ENCODE measurements at places on chromosomes 2 and 18. TPM values are rescaled to one million over a fixed set of nuclear protein-coding genes. Genes with fewer than 3 reads are reported as not detected.

DNA sequence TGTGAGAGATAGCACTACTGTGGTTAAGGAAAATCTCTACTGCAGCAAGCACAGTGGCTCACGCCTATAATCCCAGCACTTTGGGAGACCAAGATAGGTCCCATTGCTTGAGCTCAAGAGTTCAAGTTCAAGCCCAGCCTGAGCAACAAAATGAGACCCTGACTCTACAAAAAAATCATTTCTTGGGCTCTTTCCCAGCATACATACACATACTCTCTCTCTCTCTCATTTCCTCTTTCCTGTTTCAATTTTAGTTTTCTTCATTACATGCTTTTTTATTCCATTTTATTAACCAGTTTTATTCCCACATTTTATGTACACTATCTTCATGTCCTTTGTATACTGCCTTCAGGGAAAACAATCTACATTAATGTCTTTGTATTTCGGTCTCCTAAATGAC is 14.6 kb downstream of the WDR33 start:
- DNase-seq, result no peak

GRCh38 chr2:161139098-161139987 is 20.9 kb upstream of the TANK start:
- no peak for DNase-seq

The SEPTIN10 gene
- polyA plus RNA-seq, result 107 TPM

DNA sequence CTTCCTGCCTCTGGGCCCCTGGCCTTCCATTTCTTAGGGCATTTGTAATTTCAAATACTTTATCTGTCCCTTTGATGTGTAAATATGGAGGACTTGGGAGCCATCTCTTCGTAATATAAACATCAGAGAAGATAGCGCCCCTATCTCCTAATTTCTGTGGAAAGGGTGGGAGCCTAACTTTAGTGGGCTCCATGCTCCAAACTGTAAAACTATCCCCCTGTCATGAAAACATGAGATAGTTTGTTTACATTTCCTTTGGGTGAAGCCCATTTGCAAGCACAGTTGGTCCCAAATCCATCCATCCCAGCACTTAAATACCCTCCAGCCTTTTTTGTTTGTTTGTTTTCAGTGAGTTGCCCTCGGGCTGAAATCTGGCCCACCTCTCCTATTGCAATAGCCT is 782.6 kb upstream of the FSHR start:
- no peak for DNase-seq

The PRSS56 gene
- not detected for polyA plus RNA-seq

- DNase-seq, result no peak
Observed at GRCh38 chr2:190481339-190481738, 53.2 kb downstream of the NEMP2 start.

DNA sequence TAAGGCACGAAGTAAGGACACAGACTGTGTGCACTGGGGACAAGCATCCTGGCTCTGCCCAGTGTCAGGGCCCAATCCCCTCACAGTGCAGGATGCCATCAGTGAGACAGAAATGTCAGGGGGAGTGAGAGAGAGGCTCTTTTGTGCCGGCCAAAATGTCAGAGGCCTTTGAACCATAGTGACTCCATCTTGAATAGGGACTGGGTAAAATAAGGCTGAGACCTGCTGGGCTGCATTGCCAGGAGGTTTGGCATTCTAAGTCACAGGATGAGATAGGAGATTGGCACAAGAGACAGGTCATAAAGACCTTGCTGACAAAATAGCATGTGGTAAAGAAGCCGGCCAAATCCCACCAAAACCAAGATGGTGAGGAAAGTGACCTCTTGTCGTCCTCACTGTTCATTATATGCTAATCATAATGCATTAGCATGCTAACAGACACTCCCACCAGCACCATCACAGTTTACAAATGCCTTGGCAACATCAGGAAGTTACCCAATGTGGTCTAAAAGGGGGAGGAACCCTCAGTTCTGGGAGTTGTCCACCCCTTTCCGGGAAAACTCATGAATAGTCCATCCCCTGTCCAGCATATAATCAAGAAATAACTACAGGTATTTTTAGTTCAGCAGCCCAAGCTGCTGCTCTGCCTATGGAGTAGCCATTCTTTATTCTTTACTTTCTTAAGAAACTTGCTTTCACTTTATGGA is 337.4 kb downstream of the LPIN1 start:
- DNase-seq, result no peak

The UGT1A5 gene
- not detected for polyA plus RNA-seq

GRCh38 chr2:105597011-105597805 is 147.5 kb upstream of the NCK2 start:
- DNase-seq, result no peak

DNA sequence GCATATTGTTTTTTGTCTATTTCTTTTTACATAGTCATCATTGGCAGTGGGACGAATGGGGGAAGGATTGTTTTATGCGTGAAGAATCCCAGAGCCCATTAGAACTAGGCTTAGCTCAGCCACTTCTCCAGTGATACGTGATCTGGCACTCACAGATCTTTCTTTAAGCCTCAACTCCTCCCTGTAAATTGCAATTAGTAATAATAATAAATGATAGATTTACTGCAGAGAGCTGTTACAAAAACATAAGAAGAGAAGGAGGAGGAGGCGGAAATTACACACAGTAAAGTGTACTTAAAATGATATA is 629.3 kb downstream of the NRXN1 start:
- DNase-seq, result no peak

GRCh38 chr2:130819608-130820278 is 17.0 kb upstream of the ARHGEF4 start:
- DNase-seq, result no peak

DNA sequence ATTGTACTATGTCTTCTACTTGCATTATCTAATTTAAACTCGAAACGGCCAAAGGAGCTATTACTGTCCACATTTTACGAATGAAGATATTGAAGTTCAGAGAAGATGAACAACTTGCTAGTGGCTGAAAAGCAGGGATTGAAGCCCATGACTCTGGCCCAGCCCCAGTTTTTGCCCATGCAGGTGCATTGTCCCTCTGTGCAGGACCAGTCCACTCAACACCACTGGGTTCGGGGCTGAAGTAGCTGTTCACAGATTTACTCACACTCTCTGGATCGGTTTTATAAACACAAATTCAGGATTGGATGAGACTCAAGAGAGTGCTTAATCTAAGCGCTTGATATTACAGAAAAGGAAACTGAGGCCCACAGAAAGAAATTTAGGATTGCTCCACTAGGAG is 1.4 kb upstream of the IHH start:
- no peak for DNase-seq

DNA sequence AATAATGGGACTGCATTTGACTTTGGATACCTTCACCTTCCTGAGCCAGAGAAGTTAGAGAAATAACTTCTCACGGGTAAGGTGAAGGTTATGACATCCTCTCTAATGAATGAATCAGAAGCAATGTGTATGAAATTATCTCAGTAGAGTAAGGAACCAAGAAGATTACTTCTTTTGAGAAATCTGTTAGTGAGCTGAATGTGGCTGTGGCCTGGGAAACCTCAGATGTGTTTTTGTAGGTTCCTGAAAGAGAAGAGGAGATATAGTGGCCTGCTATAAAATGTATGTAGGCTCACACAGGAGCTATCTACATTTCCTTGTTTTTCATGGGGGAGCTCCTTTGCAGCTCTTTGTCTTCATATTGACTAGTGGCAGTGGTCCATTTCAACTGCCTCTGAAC is 262.6 kb downstream of the CLIP4 start:
- no peak for DNase-seq

The TOGARAM2 gene
- 1.0 TPM for polyA plus RNA-seq

The ZAP70 gene
- polyA plus RNA-seq, result 1.7 TPM

The FOXI3 gene
- 0.10 TPM for polyA plus RNA-seq
